ENCODE measurements at places on chromosomes 5 and 9.

- DNase-seq, result no peak
Observed at GRCh38 chr9:69143291-69143690, 30.8 kb upstream of the TJP2 start.

DNA sequence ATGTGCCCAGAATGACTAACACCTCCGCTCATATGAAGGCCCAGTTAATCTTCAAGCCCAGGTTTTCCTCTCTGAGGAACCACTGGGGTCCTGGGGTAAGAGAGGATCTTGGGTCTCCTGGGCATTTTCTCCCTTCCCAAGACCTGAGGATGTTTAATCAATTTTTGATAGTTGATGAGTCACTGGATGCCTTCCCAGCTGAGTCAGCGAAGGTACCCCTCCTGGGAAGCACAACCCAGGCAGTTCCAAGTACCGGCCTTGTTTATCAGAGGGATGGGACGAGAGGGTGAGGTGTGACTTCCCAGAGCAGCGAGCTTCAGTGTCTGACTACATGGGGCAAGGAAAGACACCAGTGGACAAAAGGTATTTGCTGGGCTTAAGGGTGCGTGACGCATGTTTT, 119.6 kb upstream of the IL12B start:
- DNase-seq, result no peak

DNA sequence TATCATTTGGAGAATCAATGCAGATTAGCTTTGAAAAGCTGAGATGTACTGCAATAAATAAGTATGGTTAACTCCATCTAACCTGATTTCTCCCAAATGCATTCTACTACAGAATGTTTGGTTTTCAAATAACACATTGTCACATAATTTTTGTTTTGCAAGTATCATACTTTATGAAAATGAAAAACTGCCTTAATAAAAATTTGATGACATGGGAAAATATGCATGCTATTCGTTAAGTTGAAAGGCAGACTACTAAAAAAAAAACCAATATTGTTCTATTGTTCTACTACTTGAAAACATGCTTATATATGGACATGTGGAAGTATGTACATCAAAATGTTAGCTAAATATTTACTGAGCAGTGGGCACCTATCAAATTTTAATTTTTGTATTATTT, 668.9 kb downstream of the HTR1A start:
- no peak for DNase-seq

DNA sequence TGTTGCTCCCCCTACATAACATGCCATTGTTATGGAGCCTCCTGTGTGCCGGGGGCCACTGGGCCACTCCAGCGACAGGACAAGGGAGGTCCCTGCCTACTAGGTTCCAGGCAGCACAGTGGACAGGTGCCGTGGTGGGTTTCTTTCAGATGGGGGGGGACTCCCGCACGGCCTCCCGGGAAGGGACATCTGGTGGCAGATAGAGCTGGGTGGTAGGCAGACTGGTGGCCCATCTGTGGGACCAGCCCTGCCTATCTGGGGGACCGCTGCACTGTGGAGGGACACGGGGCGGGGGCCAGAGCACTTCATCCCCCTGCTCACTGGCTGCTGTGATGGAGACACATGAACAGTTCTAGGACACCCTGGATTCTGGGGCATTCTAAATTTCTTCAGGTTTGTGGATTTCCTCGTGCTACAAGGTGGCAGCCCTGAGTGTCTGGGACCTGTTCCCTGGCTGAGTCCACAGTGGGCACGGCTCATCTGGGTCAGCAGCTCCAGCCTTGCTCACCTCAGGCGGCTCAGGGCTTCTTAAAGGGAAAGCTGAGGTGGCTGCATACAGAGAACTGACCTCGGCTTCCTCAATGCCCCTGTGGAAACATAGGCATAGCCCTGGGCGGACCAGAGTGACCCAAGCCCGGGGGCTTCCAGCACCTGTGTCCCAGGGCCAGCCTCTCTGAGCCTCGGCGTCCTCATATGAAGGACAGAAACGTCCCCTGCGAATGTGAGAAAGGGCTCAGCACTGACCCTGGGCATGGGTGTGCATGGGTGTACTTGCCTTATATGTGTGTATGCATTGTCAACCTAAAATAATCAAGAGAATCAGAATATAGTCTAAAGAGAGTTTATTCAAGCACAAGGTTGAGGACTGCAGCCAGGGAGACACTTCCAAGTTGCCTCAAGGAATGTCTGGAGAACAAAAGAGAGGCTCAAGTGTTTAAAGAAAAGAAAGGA, 22.5 kb downstream of the FGD3 start:
- no peak for DNase-seq

GRCh38 chr5:15694696-15695214, 194.8 kb downstream of the FBXL7 start:
- DNase-seq, result no peak

- no peak for DNase-seq
Observed at GRCh38 chr5:2759696-2760461, 8.4 kb upstream of the IRX2 start.

- DNase-seq, result no peak
Observed at GRCh38 chr9:4413856-4414255, 76.4 kb upstream of the SLC1A1 start.

DNA sequence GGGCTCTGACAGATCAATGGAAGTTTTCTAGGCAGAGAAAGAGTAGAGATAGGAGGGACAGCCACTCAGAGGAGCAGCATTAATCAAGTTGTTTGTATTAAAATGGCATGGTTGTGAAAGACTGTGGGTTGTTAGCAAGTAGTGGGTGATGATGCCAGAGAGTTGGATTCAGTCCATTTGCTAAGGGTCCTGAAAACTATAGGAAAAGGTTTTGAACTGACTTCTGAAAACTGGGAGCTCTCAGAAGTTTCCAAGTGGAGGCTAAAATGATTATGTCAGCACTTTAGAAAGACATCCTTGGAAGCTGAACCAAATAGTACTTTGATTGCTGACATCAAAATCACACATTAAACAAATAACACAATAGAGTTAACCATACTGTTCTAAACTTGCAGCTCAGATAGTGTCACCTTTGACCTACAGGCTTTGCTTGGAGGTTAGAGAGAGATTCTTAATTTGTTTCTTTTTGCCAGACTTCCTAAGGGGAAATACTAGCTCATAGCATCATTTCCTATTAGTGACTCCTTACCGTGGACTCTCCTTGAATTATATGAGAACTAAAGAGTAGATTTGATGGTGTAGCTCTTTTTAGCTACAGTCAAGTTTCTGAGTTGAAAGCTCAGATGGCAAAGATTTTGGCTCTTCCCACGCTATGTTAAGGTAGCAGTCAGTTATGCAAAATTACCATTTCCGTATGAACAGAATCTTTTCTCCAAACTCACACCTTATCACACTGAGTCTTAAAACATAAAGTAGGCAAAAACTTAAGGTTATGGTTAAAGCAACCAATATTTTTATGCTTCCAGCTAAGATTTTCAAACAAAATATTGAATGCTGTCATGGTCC, 277.1 kb downstream of the NR3C1 start:
- no peak for DNase-seq

DNA sequence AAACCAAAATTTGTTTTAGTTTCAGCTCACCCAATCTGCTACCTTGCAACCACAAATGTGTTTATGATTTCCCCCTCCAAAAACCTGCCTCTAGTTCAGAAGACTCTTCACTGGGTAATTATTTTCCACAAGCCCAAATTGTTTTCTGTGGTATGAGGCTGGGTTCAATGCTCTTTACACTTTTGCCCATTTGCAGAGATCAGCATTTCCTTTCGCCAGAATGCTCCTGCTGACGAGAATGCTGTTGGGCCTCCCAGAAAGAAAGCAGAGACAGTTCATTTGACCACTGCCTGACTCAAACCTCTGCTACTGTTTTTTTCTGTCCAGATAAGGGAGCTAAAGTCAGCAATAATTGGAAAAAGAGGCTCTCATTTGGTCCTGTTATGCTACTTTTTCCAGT, 427.3 kb downstream of the PDE4D start:
- DNase-seq, result no peak

DNA sequence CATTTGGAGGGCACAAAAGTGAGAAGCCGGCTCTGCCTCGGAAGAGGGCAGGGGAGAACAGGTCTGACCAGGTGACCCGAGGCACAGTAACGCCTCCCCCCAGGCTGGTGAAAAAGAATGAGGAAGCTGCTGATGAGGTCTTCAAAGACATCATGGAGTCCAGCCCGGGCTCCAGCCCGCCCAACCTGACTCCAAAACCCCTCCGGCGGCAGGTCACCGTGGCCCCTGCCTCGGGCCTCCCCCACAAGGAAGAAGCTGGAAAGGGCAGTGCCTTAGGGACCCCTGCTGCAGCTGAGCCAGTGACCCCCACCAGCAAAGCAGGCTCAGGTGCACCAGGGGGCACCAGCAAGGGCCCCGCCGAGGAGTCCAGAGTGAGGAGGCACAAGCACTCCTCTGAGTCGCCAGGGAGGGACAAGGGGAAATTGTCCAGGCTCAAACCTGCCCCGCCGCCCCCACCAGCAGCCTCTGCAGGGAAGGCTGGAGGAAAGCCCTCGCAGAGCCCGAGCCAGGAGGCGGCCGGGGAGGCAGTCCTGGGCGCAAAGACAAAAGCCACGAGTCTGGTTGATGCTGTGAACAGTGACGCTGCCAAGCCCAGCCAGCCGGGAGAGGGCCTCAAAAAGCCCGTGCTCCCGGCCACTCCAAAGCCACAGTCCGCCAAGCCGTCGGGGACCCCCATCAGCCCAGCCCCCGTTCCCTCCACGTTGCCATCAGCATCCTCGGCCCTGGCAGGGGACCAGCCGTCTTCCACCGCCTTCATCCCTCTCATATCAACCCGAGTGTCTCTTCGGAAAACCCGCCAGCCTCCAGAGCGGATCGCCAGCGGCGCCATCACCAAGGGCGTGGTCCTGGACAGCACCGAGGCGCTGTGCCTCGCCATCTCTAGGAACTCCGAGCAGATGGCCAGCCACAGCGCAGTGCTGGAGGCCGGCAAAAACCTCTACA, 11.8 kb downstream of the QRFP start:
- DNase-seq, result no peak

- DNase-seq, result no peak
Observed at GRCh38 chr5:122435234-122435633, 123.2 kb downstream of the SNCAIP start.

DNA sequence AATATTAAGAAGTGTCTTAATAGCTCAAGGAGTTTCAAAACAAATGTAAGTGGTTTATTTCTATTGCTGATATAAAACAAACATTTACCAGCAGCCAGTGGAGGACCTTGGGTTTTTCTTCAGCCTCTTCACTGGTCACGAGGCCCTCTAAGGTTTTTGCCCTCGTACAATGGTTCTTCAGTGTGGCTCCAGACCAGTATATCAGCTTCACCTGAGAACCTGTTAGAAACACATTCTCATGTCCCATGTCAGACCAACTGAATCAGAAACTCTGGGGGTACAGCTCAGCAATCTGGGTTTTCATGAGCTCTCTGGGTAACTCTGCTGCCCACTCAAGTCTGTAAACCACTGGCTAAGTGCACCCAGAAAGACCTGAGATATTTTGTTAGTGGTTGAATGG, 12.9 kb downstream of the WWC1 start:
- no peak for DNase-seq

GRCh38 chr9:135242406-135242805, 154.9 kb downstream of the OLFM1 start:
- DNase-seq, result no peak

- DNase-seq, result no peak
Observed at GRCh38 chr5:153445875-153446579, 44.4 kb upstream of the GRIA1 start.

GRCh38 chr5:6430418-6431028, 18.1 kb upstream of the UBE2QL1 start:
- DNase-seq, result no peak

GRCh38 chr5:56356121-56356835, 123.1 kb upstream of the ANKRD55 start:
- no peak for DNase-seq

DNA sequence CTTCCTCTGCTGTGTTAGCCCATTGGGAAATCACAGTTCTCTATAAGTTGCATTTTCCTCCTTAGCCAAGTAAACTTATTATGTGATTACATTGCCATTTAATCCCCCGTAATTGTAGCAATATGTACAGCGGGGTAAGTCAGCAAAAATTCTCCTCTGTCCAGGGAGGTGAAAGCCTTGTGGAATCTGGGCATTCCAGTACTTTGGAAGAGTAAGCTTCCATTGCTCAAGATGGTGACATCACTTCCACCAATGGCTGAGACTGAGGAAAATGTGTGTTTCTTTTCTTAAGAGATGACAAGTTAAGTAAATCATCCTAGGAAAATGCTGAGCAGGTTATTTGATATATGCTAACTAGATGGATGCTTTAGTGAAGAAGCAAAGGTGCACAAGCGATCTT, 436.7 kb downstream of the CETN3 start:
- DNase-seq, result no peak

- no peak for DNase-seq
Observed at GRCh38 chr5:127187706-127188105, 102.9 kb upstream of the MEGF10 start.

GRCh38 chr5:24272741-24273140, 372.0 kb downstream of the CDH10 start:
- no peak for DNase-seq

DNA sequence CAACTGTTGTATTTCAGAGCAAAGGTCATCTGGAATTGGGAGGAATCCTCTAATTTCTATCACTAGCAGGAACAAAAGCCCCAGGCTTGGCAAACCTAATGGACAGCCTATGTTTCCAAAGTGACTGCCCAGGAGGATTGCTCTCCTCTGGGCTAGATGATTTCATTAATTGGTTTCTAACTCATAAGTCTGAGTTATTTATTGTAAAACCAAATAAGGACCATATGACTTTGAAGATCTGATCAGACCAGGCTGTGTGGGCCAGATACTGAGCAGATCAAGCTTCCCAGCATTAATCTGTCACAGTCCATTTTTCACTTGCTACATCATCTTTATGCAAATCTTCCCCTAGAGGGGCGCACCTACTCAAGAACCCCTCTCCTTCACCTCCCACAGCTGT, 125.2 kb downstream of the PRDM6 start:
- DNase-seq, result no peak

GRCh38 chr9:137428311-137428630, 5.1 kb downstream of the NOXA1 start:
- no peak for DNase-seq
